ENCODE measurements at places on chromosomes 3 and 15. TPM values are rescaled to one million over a fixed set of nuclear protein-coding genes. Genes with fewer than 3 reads are reported as not detected.

GRCh38 chr15:76057332-76058000 is 2.3 kb upstream of the TMEM266 start:
- DNase-seq: no peak

GRCh38 chr3:87228316-87228715 is 1.2 kb downstream of the CHMP2B start:
- DNase-seq: no peak

DNA sequence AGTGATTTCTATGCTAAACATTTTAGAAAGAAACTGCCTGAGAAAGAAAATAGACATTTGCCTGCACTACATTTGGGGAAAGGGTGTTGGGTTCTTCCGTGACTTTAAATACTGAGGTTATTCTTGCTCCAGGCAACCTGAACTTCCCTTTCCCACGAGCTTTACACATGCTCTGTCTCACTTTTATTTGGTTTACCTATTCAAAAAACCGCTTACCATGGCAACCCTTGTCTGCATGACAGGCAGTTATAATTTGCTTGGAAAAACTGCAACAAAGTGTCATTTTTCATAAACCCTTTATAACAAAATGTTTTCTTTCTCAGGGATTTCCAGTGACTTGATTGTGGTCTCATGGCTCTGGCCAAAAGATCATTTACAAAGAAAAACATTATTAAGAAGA is 416.3 kb upstream of the MEIS2 start:
- DNase-seq: no peak

GRCh38 chr15:93866948-93867347 is 364.4 kb upstream of the MCTP2 start:
- DNase-seq: no peak

RAF1 gene
- 120 TPM for total RNA-seq

GRCh38 chr15:59689626-59690236 is 611 bp upstream of the BNIP2 start:
- DNase-seq: peak; percentile 71

LYZL4 gene
- not detected for total RNA-seq

DNA sequence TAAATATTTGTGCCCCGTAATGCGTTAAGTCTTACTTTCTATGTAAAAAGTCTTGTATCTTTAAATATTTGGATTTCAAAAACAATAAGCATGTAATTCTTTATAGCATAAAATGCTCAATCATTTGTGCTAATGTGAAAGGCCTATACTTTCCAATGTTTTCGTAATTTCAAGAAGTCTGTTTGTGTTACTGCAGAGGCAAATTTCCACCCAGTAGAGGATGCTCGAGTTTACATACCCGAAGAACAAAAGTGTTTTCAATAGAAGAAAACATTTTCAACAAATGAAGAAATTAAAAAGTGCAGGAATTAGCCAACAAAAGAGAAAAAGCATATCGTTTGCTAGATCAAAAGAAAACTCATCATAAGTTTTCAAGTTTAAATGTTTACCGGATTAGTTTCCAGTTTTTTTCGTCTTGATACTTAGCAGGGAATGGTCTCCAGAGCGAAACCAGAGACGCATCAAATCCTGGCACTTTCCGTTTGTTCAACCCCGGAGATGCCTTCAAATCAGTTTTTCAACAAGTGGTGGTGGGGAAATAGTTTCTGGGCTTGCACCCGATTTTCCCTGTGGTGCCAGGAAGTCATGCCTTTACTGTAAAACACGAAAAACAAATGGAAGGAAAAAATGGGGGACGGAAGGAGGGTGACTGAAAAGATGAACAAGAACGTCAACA is 1.0 kb downstream of the CGGBP1 start:
- DNase-seq: peak; percentile 29

DNA sequence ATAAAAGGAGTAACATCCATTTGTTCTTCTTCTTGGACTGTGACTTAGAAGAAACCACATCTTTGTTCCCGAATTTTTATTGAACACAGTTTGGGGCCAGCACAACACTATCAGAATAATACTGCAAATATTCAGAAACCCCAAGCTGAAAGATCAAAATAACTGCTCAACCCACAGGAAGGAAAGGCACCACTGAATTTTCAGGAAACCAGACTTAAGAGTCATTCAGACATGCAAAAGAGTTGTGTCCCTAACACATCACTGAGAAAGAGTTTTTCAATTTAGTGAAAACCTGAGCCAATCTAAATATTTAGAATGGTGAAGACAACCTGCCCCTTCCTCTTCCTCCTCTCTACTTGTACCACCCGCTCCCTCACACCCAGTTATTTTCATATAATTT is 295.0 kb upstream of the RORA start:
- DNase-seq: no peak

Data from CD4-positive, alpha-beta memory T cell (primary cell).